Activated CD4-positive, alpha-beta T cell treated with anti-CD3 and anti-CD28 coated beads for 36 hours (primary cell): ENCODE measurements at places on chromosomes 1 and 21.

GRCh38 chr1:166156674-166157073 is 10.1 kb downstream of the FAM78B start:
- DNase-seq: no peak

GRCh38 chr1:107877745-107878144 is 87.2 kb downstream of the VAV3 start:
- no peak for DNase-seq

GRCh38 chr1:30905916-30906620 is 2.5 kb downstream of the SDC3 start:
- DNase-seq: no peak

DNA sequence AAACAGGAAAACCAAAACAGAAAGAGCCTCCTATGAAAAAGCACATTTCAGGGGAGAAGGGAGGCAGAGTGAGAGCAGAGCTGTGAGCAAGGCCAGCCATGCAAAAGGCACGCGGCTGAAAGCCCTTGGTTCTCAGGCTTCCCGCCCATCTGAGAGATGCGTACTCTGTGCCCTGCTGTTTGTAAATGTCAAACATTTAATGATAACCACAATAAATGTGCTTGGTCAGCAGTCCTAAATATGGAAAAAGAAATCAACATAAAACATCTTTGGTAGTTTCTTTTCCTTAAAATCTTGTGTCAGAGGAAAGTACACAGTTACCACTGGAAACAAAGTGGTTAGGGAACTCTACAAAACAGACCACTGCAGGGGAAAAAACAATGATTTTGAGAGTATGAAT is 283.1 kb downstream of the DSCAM start:
- DNase-seq: no peak

GRCh38 chr21:43331962-43332828 is 94.7 kb downstream of the SIK1 start:
- no peak for DNase-seq

GRCh38 chr1:76496871-76497270 is 370.4 kb upstream of the ST6GALNAC5 start:
- no peak for DNase-seq
